ENCODE measurements at places on chromosomes 2 and 18.

DNA sequence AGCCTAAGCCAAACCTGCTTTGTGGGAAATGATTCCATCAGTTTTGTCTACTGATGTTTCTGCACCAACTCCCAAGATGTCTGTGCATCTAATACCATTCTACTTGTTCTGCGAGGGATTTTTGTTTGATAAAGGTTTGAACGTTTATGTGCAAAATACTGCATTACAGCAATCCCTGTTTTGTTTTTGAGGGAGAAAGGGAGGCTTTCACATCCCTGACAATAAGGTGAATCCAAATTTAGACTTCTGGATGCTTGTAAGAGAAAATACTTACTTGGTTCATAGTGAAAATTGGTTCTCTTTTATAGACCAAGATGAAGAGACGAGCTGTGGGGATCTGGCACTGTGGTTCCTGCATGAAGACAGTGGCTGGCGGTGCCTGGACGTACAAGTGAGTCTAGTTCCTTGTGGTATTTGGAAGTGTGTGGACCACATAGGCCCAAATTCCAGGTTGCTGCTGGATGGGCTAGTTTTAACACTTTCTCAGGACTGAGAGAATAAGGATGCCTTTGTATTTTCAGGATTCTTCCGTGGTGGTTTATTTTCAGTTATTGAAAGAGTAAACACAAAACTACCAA is 1.1 kb downstream of the RPL37A start:
- DNase-seq: no peak

DNA sequence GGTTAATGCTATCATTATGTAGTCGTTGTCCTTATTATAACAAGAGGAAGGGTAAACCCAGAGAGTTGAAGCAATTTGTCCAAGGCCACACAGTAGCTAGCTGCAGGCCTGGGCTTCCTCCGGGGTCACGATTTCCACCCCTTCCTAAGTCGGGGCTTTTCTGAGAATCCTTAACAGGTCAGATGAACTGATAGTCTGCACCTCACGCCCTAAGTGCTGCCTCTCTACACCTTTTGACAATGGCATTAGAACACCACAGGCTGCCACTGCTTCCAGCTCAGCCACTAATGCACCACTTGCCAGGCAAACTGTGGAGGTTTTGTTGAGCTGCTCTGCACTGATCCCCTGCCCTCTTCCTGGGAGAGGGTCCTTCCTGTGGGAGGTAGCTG is 37.7 kb downstream of the FOSL2 start:
- no peak for DNase-seq

DNA sequence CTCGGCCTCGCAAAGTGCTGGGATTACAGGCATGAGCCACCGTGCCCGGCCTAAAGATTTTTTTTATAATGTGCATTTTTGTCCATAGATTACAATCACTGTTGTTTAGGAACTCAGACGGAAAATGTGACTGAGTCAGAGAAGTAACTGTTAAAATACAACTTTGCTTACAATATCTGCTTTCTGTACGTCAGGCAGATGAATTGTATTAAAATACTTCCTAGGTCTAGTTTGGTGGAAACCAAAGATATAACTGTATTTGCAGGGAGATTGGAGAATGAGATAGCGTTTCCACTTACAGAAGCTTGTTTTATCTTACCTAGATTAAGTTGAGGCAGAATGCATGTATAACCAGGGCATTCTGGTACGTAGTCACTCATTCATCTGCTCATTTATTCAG is 36.7 kb downstream of the ASAP2 start:
- no peak for DNase-seq

GRCh38 chr18:45024357-45025088 is 343.8 kb downstream of the SETBP1 start:
- DNase-seq: no peak

- no peak for DNase-seq
These were observed 97.4 kb upstream of the DDX18 start for GRCh38 chr2:117717072-117717471.

- DNase-seq: peak; percentile 6
These were observed 38.7 kb upstream of the MEX3C start for GRCh38 chr18:51236225-51236624.

Data from fibroblast of skin of abdomen (primary cell).